ENCODE measurements at places on chromosomes 7 and 10.

- peak; percentile 89 for DNase-seq
These were observed 453.5 kb upstream of the SEMA3A start for GRCh38 chr7:84647797-84648757.

DNA sequence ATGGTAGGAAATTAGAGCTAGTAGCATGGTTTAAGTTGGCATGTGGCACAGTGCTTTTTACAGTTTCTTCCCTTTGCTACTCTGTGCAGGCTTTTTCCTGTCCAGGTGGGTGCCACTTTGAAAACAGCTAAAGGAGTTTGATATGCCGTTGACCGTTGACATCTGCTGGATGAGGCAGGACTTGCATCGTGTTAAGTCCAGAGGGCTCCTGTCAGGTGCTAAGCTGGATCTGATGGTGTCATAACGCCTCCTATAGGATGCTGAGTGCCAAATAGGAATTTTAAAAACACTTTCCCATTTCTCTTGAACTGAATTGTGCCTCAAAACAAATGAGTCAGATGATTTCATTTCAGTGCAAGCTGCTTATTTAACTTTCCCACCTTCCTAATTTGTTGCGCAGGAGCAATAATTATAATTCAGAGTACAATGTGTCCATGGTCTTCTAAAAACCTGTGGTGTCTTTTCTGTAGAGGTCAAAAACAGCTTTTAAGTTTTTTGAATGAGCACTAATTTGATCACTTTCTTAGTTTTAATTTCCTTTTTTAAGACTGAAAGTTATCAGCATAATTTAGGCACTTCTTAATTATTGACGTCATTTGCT is 178.3 kb downstream of the CDCA7L start:
- DNase-seq, result peak; percentile 51

DNA sequence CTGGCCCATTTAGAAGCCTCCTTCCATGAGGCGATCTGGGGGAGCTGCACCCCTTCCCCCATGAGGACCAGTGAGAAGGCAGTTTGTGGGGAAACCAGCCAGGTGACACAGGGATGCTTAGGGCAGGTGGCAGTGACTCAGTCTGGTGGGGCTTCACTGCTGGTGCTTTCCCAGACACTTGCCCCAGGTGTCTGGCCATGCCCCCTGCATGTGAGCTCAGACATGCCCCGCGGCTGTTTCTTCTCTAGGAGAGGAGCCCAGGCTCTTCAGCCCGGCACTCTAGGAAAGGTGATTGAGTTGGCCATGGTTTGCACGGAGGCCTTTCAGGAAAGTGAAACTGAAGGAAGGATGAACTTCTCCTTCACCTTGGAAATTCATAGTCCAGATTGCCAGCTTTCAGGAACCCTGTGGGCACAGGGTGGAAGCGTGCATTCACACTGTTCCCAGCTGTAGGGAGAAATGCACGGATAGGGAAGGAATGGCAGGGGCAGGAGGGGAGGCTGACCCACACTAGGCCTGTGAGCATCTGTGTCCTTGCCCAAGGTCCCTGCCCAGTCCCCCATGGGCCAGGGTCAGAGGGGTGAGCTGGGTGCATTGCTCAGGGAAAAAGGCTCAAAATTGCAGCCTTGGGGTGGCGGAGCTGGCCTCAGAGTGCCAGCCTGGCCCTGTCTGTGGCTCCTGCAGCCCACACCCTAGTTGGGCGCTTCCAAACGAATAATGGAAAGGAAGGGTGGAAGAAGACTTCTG is 359.1 kb downstream of the GLRX3 start:
- no peak for DNase-seq

GRCh38 chr10:22625516-22626290 is 88.7 kb downstream of the PIP4K2A start:
- DNase-seq, result no peak

- peak; percentile 49 for DNase-seq
These were observed 59.7 kb downstream of the GPR85 start for GRCh38 chr7:113026941-113027340.
